ENCODE measurements at places on chromosomes 2 and 18. TPM values are rescaled to one million over a fixed set of nuclear protein-coding genes. Genes with fewer than 3 reads are reported as not detected.

The VSNL1 gene
- 4.9 TPM for polyA plus RNA-seq

DNA sequence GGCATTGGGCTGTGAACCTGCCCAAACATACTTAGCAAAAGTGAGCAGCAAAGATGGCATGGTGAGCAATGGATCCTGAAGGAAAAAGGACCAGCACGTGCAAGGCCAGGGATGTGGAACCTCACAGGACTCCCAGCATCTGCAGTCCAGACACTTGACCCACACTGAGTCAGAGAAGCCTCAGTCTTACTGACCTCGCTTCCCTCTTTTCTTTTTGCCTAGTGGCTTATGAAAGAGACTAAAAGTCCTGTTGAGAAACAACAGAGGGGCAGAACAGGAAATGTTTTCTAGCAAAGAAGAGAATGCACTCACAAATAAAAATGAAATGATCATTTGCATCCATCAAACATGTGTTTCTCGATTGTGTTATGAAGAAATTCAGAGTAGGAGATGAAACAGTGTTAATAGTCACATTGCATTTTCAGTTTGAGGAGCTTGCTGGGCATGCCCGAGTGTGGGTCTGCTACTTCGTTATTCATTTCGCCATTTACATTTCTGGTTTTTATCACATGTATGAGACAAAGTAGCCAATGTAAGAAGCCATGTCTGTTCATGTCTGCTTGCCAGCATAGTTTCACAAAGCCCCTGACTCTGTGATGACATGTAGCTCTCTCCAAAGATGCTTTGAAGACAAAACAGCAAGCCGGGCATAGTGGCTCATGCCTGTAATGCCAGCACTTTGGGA lies 118.4 kb downstream of the INO80D start:
- no peak for DNase-seq

- no peak for DNase-seq
Measured at GRCh38 chr2:200987137-200987536, 23.7 kb upstream of the ORC2 start.

The ALPI gene
- not detected for polyA plus RNA-seq

DNA sequence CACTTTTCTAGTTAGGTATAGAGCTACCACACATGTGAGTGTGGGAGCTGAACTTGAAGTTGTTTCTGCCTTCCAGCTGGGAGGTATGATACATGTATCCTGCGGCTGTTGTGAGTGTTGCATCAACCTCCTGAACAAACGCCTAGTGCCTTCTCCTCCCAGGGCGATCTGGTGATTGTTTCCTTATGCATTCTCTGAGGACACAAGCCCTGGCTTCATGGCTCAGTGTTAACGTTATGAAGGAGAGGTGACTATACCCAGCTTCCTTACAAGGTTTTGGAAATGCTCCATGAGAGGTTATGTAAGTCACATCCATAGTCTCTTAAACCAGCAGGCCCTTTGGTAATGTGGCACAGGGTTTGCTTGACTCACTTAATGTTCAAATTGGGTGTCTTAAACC lies 64.9 kb downstream of the SPRED2 start:
- DNase-seq: no peak

GRCh38 chr2:40120026-40120425 lies 331.9 kb downstream of the SLC8A1 start:
- DNase-seq: no peak

DNA sequence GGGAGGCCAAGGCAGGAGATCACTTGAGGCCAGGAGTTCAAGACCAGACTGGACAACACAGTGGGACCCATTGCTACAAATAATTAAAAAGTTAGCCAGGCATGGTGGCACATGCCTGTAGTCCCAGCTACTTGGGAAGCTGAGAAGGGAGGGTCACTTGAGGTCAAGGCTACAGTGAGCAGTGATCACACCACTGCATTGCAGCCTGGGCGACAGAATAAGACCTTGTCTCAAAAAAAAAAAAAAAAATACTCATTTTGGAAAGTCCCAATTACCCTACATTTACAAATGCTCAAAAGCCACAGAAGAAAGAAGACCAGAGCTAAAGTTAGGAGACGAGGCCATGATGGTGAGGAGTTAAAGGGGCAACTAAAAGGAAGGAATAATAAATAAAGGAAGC lies 61.9 kb downstream of the COLEC12 start:
- no peak for DNase-seq

DNA sequence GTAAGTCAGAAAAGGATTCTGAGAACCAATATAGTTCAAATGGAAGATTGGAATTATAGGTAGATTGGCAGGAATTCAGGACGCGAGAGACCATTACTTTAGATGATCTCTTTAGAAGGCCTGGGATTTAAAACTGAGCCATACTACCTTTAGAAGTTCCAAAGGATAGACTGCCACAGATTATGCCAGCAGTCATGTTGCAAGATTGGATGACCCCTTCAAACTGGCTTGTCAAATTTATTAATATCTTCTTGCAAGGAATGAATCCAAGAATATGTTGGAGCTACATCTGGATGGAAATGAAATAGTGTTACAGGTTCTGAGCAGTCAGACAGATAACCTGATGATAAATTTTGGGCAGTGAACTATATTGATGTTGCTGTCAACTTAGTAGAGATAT lies 22.0 kb downstream of the BABAM2 start:
- no peak for DNase-seq

The IGFBP5 gene
- polyA plus RNA-seq: 468 TPM

DNA sequence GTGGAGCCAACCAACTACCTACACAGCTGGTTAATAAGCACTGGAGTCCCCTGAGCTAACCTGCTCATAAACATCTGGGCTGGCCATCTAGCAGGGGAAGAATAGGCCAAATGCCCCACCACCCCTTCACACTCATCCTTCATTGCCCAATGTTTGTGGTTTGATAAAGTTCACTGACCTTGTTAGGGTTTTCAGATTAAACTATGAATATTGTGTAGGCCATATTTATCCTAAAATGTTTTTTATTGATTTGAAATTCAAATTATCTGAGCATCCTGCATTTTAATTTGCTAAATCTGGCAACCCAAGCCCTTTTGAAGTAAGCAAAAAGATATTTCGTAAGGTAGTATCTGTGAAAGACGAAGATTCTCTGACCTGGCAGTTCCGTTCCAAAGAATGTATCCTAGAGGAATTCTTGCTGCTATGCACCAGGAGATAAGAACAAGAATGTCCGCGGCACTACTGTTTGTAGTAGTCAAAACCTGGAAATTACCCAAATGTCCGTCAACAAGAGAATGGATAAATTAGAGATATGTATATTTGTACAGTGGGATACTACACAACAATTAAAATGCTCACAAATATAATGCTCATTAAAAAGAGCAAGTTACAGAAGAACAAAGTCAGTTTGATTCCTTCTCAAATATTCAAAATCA lies 5.8 kb upstream of the TLK1 start:
- no peak for DNase-seq

The SULT1C2 gene
- polyA plus RNA-seq: 1.3 TPM

GRCh38 chr2:84906108-84906899 lies 848 bp downstream of the TMSB10 start:
- DNase-seq: no peak

The RGPD3 gene
- polyA plus RNA-seq: 0.08 TPM

DNA sequence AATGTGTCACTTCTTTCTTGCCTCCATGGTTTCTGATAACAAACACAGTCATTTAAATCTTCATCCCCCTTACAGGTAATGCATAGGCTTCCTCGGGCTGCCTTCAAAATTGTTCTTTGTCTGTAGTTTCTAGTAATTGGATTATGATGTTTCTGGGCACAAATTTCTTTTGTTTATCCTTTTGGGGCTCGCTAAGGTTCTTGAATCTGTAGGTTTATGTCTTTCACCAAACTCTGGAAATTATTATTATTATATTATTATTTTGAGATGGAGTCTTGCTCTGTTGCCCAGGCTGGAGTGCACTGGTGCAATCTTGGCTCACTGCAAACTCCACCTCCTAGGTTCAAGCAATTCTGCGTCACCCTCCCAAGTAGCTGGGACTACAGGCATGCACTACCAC lies 16.3 kb upstream of the RMP24 start:
- no peak for DNase-seq

The TMEFF2 gene
- 22.9 TPM for polyA plus RNA-seq

The NBEAL1 gene
- 5.7 TPM for polyA plus RNA-seq

The KCNG2 gene
- 0.46 TPM for polyA plus RNA-seq

The SPP2 gene
- not detected for polyA plus RNA-seq

The G6PC2 gene
- not detected for polyA plus RNA-seq

DNA sequence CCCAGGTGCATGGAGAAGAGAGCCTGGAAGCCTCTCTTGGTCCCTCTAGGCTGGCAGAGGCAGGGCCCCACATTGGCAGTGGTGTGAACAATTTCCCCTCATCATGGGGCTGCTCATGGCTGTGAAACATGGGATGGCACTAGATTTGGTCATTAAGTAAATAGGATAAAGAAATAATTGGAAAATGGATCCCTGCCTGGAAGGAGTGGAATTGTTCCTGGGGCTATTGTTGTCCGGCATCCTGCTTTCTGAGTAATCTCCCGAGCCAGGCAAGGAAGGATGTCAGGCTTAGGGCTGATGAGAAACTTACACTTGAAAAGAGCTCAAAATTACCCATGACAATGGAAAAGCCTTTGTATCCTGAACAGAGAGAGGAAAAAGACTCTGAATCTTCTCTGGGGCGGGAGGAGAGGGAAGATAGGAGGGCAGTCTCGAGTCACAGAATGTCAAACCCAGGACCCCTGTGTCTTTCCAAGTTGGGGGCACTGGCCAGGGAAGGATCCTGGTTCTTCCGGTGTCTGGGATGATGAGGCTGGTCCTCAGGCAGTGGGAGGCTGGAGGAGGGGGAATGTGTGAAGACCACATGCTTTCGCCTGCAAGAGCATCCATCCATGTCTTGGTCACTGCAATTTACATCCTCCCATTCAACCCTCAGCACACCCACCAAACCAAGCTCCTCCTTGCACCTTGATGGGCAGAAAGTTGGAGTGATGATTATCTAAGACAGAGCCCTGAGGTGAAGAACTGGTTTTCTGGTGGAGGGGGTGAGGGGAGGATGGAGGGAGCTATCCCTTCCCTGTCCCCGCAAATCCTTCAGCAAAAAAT lies 27.1 kb upstream of the STEAP3 start:
- no peak for DNase-seq

DNA sequence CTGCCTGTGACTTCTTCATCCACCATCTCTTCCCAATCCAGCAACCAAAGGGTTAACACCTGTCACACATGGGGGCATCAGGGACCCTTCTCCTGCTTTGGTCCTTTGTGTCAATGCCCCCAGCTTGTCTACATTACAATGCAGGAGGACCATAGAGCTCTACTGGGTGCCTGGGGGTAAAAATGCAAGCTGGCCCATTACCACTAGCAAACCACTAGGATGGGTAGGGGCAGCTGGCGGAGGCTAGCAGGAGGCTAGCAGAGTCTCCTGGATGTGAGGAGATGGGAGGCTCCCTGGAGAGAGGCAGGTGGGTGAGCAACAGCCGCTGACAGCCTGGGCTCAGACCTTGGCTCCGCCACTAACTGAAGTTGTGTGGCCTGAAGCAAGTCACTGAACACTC lies 153.4 kb upstream of the SKOR2 start:
- no peak for DNase-seq

DNA sequence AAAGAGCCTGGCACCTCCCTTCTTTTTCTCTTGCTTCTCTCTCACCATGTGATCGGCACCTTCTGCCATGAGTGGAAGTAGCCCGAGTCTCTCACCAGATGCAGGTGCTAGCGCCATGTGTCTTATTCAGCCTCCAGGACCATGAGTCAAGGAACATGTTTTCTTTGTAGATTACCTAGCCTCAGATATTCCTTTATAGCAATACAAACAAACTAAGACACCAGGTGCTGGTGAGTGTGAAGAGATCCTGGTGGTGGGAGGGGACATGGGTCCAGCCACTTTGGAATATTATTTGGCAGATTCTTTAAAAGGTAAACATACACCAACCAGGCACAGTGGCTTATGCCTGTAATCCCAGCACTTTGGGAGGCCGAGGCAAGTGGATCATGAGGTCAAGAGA lies 5.9 kb upstream of the USP40 start:
- no peak for DNase-seq

GRCh38 chr2:30979822-30980245 lies 158.4 kb downstream of the GALNT14 start:
- no peak for DNase-seq

DNA sequence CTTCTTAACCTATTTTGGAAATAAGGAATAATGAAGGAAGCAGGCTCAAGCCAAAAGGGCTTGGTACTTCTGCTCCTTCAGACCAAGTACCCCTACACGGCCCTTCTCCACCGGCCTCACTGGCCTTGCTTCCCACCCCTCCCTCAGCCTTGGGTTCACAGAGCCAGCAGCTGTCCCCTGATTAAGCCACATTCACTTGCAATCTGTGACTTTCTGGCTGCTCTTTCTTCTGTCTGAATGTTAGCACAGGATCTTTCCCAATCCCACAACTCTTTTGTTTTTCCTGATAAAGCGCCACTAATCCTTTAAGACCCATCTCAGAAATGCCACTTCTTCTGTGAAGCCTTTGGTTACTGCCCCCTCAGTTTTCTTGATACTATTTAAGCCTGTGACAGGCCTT lies 52.4 kb downstream of the REEP1 start:
- DNase-seq: no peak

DNA sequence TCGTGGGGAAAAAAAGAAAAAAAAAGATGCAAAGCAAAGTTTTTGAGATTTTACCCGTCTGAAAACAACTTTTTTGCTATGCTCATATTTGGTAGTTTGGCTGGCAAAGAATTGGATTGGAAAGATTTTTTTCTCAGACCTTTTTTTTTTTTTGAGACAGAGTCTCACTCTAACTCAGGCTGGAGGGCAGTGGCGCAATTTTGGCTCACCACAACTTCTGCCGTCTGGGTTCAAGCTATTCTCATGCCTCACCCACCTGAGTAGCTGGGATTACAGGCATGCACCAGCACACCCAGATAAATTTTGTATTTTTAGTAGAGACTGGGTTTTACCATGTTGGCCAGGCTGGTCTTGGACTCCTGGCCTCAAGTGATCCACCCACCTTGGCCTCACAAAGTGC lies 56.3 kb upstream of the TANC1 start:
- no peak for DNase-seq

DNA sequence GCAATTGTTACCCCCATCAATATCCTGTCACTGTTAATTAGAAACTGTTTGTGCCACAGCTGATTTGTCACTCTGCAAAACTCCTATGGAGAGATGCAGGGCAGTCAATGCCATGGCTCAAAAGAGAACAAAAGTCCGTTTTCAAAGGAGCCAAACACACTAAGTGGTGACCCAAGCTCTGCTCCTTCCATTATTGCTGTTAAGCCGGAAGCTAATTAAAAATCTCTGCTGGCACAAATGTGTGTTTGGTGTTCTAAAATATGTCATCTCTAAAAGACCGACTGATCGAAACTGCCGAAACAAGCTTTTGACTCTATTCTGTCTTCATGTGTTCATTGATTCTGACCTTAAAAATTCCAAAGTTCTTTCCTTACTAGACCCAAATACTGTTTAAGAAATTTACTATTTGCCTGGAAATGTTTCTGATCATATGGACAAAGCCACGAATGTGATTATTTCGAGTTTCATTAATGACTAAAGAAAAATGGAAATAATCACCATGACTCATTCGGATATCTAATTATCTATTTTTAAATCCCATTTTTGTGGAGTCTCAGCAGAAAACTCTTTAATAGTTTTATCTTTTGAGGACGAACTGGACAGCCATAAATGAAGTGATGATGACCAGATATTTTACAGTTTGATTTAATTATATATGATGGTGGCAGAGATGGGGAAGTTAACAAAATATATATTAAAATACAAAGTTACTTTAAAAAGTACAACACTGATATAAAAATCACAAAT lies 287.6 kb downstream of the SOCS6 start:
- DNase-seq: no peak

- DNase-seq: no peak
Measured at GRCh38 chr2:130813722-130814121, 23.0 kb upstream of the ARHGEF4 start.

- DNase-seq: no peak
Measured at GRCh38 chr2:98078701-98079100, 8.3 kb upstream of the VWA3B start.

All from forelimb muscle (tissue), 1 donor.